Body of pancreas (tissue), 4 donors: ENCODE measurements at places on chromosomes 7 and 10. TPM values are rescaled to one million over a fixed set of nuclear protein-coding genes. Genes with fewer than 3 reads are reported as not detected.

- no peaks in the 10 kb centered on the region for H3K36me3 ChIP-seq
- DNase-seq = peak; percentile 33
- no peak overlapping the region for H3K4me3 ChIP-seq
Measured at GRCh38 chr7:76260171-76260703, 42.2 kb upstream of the HSPB1 start.

MRC1 gene
- total RNA-seq = 10.2 TPM

DNA sequence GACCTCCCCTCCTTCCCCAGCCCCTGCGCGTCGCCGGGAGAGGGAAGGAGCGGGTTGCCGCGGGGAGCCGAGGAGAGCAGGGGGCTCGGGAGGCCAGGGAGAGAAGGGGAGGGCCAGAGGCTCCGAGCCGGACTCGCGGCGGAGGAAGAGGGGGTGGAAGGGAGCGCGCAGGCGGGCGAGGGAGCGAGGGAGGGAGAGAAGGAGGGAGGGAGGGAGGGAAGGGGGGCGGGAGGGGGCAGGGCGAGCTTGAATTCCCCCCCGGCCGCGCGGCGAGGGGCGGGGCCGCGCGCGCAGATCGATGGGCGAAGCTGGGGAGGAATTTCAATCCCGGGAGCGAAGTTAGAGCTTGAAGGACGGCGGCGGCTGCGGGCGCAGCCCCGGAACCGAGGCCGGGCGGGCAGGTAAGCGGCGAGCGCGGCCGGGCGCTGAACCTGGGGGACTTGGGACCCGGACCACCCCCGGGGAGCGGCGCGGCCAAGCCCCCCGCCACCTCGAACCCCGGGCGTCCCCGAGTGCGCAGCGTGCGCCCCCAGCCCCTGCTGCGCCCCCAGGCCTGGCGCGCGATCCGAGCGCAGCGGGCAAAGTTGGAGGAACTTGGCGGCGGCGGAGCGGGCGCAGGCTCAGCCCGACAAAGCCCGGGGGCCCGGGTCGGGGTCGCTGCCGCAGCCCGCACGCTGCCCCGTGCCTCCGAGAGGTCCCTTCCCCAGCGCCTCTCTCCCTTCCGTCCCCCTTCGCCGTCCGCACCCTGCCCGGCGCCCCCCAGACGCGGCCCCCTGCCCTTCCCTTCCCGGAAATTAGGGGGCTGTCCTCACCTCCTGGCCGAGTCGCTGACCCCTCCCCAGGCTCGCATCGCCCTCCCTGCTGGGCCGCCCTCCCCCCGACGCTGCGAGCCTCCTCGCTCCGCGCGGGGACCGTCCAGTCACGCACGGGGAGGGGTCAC, at the start of gene ELFN1:
ELFN1 (plus strand) TSS at position 324 of the 940 bp plus-strand sequence. CDS start 74,320 bp downstream, outside the sequence.
- H3K4me3 ChIP-seq = no peak within 1 kb of the TSS
- H3K4me1 ChIP-seq = peaks cover 42% of the 10 kb centered on the region
- no peak within 1 kb of the TSS for H3K27ac ChIP-seq
- peaks cover 28% of the 10 kb centered on the region for H3K27me3 ChIP-seq
- DNase-seq = peak; percentile 27
- H3K36me3 ChIP-seq = no peaks in the 10 kb centered on the region

GRCh38 chr7:1580422-1581030, 10.7 kb upstream of the PSMG3 start:
- no peak overlapping the region for H3K4me3 ChIP-seq
- no peak overlapping the region for H3K27ac ChIP-seq
- DNase-seq = no peak
- peaks cover 6% of the 10 kb centered on the region for H3K4me1 ChIP-seq
- no peaks in the 10 kb centered on the region for H3K27me3 ChIP-seq
- H3K36me3 ChIP-seq = no peaks in the 10 kb centered on the region

SLC18A2 gene
- total RNA-seq = 2.3 TPM

GTF2I gene
- total RNA-seq = 96.2 TPM

DNA sequence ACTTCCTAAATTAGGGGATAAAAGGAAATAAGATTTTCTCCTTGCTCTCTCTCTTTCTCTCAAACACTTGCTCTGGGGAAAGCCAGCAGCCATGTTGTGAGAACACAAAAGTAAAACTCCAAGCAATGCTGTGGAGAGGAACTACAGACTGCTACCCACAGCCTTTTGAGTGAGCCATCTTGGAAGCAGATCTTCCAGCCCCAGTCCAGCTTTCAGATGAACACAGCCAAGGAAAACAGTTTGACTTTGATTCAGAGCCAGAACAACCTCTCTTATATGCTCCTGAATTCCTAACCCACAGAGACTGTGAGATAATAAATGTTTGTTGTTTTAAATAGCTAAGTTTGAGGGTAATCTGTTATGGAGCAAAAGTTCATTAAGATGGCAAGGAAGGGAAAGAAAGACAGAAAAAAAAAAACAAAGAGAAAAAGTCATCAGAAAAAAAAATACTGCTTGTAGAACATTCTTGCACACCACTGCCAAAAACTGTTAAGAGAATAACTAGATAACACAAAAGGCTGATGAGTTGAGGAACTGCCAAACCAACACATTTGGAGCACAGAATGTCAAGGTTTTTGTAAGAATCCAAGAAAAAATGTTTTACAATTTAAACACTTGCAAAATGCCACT, 20.9 kb upstream of the PRKAR2B start:
- H3K36me3 ChIP-seq = no peaks in the 10 kb centered on the region
- no peak overlapping the region for H3K4me3 ChIP-seq
- H3K4me1 ChIP-seq = no peaks in the 10 kb centered on the region
- H3K27ac ChIP-seq = no peak overlapping the region
